RCC 7860 (cell line): ENCODE measurements at places on chromosomes 16 and 17.
A peak's percentile ranks its signal among the peaks of the same experiment; 100 is the strongest.

DNA sequence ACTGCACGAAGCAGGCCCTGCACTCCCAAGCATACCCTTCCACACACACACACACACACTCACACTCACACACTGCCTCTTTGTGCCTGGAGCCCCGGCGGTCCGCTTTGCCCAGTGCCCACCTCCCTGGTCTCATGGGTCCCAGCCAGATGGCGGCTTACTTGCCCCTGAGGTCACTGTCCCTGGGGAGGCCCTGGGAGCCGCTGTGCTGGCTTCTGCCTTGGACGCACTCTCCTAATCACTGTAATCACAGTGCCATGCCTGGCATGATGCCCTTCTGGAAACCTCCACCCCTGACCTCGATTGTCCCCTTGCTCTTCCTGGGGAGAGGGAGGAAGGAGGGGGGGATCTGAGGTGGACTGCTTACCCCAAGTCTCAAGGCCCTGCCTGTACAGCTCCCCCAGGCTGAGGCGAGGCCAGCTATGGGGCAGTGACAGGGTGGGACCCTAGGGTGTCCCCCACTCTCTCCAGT lies 36.0 kb downstream of the ARHGAP23 start:
- no peak for DNase-seq

GRCh38 chr16:89122322-89122851 lies 28.7 kb downstream of the ACSF3 start:
- no peak for DNase-seq

- no peak for DNase-seq
These were observed 4.6 kb upstream of the PYDC1 start for GRCh38 chr16:31221357-31222160.

DNA sequence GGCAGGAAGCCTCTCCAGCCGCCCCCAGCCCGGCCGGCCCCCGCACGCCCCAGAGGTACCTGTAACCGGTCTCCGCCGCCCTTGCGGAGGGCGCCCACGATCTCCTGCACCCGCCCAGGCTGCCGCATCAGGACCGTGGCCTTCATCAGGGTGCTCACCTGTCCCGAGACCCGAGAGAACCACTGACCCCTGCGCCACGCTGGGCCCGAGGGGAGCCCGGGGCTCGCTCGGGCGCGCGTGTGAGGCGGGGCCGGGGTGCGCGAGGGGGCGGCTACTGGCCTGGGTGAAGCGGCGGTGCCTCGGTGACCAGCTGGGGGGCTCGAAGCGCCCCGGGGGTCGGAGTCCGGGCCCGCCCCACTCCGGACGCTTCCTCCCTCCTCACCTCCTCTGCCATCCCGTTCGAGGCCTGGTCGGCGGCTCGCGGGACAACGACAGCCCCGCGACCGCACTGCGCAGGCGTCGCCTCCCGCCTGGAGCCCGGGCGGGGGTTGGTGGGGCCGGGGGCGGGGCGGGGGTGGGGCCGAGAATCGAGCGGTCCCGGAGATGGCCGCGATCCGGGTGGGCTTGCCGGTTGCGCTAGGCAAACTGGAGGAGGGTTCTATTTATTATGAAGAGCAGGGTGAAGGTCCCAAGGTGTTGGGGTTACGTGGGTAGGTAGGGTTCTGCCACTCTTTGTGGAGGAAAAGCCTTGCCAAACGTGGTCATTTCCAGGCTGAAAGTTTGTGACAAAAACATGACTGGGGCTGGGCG lies at the start of gene NT5C3B:
NT5C3B (minus strand) TSS at position 433 of the 750 bp plus-strand sequence; CDS start at position 394, 39 bp downstream.
- DNase-seq, result peak; percentile 34

- DNase-seq, result no peak
These were observed 2227.7 kb downstream of the TP53TG3F start for GRCh38 chr16:35687071-35687470.

GRCh38 chr17:78925234-78925633 lies at the start of gene TIMP2:
Gene TIMP2, minus strand, starts transcription at chr17:78925387. Its CDS starts 299 bp downstream, at chr17:78925088.
- peak; percentile 64 for DNase-seq

DNA sequence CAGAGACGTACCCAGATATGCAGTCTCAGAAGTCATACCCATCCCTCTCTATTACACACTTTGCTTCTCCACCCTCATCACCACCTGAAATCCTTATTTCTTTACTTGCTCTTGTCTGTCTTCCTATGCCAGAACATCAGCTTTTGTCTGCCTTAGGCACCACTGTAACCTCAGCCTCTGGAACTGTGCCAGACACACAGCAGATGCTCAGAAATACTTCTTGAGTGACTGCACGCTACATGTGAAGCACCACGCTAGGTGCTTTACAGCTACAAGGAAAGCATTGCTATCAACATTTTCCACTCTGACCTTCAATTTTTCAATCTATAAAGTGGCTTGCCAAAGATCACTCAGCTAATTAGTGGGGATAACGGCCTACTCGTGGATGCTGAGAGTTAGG lies 226.8 kb downstream of the CHD9NB start:
- no peak for DNase-seq

DNA sequence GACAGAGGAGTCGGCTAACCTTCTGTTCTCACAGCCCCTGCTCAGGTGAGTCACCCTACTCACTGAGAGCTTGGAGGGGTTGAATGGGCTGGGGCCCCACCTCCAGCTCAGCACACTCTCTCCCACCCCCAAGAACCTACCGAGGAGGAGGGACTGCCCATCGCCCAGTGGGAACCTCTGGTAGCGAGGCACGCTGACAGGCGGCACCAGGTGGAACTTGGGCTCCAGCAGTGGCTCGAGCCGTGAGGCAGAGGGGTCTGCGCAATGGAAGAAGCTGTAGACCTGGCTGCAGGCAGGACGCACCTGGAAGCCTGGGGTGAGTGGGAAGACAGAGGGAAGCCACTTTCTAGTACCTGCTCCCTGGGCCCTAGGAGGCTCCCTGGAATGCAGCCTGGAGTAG lies 28.3 kb downstream of the PIMREG start:
- DNase-seq, result no peak

GRCh38 chr17:49469831-49470810 lies 25.0 kb upstream of the NGFR start:
- no peak for DNase-seq

GRCh38 chr17:2084766-2085647 lies 30.1 kb downstream of the HIC1 start:
- DNase-seq, result no peak

DNA sequence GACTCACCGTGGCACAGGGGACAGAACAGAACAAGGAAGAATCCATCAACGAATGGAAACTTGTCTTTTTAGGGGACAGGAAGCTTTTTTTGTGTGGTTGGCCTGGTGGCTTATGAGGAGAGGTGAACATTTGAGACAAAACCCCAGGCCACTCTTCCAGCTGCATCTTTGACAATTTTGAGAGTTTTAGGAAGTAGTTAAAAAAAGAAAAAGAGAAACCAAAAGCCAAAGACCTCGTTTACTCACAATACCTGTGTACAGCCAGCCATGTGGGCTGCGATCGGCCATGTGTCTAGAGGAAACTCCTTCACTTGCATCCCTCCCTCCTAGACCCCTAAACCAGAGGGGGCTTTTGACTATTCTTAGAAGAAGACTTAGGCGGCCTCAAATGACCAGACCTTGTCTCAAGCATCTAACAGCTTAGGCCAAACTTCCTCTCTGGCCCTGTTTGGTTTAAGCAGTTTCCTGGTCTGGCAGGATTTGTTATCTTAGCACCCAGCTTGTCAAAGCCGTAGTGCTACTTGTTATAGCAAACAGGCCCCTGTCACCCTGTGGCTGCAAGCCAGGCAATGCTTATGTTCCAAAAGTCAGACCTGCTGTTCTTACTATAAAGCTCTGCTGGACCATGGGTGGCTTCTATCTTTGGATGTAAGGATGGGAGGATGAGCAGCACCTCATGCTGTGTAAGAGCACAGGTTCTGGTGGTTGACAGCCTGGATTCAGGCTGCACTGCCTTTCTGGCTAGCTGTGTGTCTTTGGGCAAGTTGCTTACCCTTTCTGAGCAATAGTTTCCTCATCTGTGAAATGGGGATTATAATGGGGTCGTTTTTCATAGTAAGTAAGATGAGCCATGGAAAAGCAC lies 17.7 kb downstream of the KSR1 start:
- no peak for DNase-seq

- DNase-seq, result peak; percentile 91
These were observed 33.4 kb upstream of the CLEC18A start for GRCh38 chr16:69917739-69918138.

- DNase-seq, result no peak
These were observed 278.3 kb downstream of the SOX9 start for GRCh38 chr17:72399023-72399607.

GRCh38 chr17:1934901-1935300 lies 90.2 kb downstream of the RTN4RL1 start:
- no peak for DNase-seq

DNA sequence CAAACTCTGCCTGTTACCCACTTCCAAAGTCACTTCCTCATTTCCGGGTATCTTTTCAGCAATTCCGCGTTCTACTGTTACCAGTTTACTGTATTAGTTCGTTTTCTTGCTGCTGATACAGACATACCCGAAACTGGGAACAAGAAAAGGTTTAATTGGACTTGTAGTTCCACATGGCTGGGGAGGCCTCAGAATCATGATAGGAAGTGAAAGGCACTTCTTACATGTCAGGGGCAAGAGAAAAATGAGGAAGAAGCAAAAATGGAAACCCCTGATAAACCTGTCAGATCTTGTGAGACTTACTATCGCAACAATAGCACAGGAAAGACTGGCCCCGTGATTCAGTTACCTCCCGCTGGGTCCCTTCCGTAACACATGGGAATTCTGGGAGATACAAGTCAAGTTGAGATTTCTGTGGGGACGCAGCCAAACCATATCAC lies 30.9 kb downstream of the PAFAH1B1 start:
- no peak for DNase-seq
